ENCODE measurements at places on chromosomes 3 and 15.

DNA sequence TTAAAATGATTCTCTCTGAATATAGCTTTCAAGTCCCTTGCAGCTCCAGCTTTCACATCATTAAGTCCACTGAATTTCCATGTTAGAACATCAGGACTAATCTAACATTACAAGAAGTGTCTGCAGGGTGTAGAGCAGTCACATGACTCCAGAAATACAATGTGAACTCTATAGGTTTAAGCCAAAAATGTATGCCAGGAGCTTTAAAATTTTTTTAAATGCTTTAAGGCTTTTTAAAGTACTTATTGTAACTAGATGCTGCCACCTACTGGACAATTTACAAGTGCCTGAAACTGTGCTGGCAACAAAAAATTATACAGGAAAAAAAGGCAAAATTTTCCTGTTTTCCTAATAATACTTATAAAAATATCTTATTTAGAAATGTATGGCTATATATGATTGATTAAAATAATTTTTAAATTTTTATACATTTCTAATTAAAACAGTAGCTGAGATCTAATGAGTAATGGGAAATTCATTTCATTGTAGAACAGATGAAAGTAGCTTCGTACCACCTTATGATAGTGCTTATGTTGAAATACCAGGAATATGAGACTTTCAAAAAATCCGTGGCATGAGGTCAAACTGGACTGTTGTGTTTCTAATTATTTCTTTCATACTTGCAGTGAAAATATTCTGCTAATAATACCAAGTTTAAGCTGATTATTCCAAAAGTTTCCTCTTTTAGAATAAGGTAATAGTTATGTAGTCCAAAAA is 25.7 kb downstream of the FSIP1 start:
- no peak for DNase-seq

DNA sequence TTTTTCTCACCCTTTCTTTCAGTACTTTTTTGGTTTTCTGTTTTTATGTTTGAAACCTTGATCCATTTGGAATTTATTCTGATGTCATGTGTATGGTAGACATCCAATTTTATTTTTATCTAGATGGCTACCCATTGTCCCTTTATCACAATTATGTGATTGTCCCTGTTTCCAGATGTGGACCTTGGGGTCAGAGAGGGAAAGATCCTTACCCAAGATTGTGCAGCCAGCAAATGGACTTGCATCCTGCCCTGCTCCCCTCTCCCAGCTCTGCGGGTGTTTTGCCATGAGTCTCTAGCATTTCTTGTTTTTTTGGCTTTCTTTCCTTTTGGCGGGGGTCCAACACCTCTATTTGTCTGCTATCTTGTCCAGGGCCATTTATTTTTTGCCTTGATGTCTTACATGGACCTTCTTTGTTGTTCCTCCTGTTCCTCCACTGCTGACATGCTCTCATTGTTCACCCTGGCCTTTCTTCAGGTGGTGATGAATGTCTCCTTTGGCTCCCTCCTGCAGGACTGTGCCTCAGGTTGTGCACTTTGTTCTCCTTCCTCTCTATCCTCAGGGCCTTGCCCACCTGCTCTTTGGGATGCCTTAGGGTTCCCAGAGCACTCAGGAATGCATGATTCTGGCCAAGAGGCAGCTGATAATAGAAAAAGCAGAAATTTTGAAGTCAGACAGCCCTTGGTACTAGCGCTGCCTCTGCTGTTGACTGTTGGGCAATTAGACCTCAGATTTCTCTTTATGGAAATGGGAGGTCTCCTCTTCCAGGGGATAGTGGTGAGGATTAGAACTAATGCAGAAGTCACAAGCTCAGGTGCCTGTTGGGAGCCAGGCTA is 84.3 kb downstream of the EEFSEC start:
- DNase-seq = no peak

GRCh38 chr3:30075514-30075913 is 530.9 kb upstream of the TGFBR2 start:
- no peak for DNase-seq

DNA sequence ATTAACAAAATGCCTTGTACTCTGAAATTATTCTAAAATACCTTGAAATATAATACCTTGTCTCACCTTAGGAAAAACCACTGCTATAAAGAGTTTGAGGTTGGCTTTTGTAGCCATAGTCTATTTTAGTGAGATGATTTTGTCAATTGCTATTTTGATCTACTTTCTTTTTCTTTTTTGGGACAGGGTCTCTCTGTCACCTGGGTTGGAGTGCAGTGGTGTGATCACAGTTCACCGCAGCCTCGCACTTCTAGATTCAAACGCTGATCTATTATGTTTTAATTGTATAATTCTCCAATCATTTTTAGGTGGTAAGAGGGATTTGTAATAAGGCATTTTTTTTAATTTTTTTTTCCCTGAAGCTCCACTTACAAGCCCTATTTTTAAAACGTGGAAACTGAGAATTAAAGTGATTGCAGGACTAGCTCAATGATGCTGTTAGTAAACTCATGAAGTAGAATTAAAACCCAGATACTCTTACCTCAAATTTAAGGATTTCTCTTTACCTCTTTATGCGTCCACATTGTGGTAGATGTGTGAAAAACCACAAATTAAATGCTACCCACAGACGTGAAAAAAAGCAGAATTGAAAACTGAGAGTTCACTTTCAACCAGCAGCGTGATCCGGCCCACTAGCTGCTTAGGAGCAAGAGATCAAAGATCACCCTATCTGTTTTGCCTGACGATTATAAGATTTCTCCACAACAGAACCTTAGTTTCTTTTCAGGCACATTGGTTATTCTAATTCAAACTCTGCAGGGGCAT is 384.2 kb downstream of the CGGBP1 start:
- DNase-seq = no peak

GRCh38 chr15:62894322-62895085 is 148.0 kb upstream of the TPM1 start:
- DNase-seq = no peak

- DNase-seq = no peak
Observed at GRCh38 chr15:34754674-34755418, at the start of gene GJD2. GJD2 (minus strand) TSS chr15:34754998; CDS start chr15:34754488, 510 bp downstream.

GRCh38 chr3:81443958-81444357 is 317.5 kb downstream of the GBE1 start:
- DNase-seq = no peak

DNA sequence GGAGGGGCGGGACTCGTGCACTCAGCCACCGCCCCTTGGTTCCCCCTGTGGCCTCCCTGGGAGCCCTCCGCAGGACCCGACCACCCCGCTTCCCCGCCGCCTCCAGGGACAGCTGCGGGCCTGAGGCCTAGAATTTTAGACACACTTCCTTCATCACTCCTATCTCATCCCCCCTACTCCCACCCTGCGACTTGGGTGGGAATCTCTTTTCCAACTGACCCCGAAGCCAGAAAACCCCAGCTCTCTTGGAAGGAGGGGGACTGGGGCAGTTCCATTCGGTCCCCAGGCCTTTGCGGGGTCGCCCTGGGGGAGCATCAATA is 289 bp upstream of the TFDP2 start:
- no peak for DNase-seq

DNA sequence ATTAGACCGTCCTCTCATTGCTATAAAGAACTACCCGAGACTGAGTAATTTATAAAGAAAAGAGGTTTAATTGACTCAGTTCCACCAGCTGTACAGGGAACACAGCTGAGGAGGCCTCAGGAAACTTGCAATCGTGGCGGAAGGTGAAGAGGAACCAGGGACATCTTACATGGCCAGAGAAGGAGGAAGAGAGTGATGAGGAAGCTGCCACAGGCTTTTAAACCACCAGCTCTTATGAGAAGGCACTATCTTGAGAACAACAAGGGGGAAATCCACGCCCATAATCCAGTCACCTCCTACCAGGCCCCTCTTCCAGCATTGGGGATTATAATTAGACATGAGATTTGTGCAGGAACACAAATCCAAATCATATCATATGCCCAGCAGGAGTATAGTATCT is 138.5 kb downstream of the ALCAM start:
- no peak for DNase-seq

GRCh38 chr3:50930371-50931208 is 255.9 kb downstream of the DOCK3 start:
- no peak for DNase-seq

DNA sequence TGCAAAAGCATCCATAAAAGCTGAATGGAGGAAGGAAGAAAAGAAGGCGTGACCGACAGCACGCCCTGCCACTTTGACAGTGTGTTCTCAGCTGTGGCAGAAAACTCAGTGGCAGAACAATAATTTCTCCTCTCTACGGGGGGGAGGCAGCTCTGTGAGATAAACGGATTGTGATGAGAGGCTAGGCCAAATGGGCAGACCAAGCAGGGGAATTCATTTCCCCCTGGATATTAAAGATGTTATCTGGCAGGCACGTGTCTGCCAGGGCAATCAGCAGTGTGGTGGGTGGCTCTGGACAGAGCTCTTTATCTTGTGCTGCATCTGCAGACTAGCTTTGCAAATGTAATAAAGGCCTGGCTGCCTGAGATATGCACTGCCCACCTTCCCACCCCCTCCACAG is 1.9 kb upstream of the RMDN3 start:
- no peak for DNase-seq

- no peak for DNase-seq
Observed at GRCh38 chr15:48102167-48102566, 18.6 kb upstream of the SLC24A5 start.

DNA sequence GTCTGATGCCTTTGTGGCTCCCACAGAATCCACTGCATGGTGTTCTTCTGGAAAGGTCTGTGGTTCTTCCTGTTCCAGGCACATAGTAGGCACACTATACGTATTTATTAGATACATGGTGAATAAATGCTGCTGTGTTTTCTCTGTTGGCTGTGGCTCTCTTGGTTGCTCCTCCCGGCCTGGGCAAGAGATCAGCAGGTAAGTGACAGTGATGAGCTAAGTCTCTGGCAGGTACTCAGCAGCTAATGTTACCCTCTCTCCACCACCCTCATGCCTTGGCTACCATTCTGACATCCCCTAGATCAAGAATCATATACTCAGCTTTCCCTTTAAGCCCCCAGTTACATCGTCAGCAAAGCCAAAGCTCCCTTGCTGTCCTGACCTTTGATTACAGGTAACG is 8.4 kb downstream of the SV2B start:
- DNase-seq = no peak

DNA sequence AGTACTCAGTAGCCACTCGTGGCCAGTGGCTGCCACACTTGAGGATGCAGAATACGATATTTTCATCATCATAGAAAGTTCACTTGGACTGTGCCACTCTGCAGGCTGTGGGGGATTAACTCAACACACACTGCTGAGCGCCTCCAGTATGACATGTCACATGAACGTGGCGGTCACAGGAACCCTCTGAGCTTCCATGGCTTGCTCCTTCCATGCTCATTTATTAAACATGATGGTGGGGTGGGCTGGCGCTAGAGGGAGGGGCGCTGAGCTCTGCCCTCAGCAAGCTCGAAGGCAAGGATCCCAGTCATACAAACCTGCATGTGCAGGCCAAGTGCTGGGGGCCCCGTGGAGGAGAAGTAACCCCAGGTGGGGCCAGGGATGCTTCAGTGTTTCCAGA is 85.5 kb downstream of the WNT7A start:
- no peak for DNase-seq

GRCh38 chr3:43248185-43248583 is 38.2 kb upstream of the SNRK start:
- DNase-seq = no peak

DNA sequence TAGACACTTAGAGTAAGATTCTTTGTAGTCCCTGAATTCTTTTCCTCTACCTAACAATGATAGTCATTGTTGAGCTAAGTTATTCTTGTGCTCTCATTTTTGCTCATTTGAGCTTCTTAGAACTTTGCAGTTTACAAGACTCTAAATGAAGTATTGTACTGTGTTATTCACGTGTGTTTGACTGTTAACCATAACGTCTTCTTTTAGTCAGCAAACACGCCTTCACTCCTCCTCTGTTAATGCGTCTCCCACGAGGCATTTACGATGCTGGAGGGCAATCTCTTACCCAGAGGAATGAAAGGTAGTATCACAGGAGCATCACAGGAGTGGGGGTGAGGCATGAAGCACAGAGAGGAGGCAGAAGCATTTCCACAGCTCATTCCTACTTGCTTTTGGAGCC is 14.8 kb upstream of the P2RY14 start:
- DNase-seq = no peak

DNA sequence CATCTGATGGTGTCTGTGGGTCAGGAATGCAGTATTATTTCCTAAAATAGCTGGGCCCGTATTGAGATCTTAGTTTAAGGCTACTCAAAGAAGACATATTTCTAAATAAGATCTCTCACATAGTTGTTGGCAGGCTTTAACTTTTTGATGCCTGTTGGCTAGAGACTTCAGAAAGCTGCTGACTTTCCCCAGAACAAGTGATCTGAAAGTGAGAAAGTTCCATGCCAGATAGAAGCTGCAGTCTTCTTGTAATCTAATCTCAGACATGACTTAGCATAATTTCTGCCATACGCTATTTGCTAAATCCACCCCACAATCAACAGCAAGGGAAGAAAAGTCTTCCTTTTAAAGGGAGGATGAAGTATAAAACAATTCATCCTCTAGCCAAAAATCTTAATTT is 867.1 kb downstream of the IGSF11 start:
- no peak for DNase-seq

- DNase-seq = no peak
Observed at GRCh38 chr3:107130089-107130700, 247.0 kb upstream of the CCDC54 start.

GRCh38 chr15:81752546-81752942 is 293.3 kb downstream of the MEX3B start:
- DNase-seq = no peak

DNA sequence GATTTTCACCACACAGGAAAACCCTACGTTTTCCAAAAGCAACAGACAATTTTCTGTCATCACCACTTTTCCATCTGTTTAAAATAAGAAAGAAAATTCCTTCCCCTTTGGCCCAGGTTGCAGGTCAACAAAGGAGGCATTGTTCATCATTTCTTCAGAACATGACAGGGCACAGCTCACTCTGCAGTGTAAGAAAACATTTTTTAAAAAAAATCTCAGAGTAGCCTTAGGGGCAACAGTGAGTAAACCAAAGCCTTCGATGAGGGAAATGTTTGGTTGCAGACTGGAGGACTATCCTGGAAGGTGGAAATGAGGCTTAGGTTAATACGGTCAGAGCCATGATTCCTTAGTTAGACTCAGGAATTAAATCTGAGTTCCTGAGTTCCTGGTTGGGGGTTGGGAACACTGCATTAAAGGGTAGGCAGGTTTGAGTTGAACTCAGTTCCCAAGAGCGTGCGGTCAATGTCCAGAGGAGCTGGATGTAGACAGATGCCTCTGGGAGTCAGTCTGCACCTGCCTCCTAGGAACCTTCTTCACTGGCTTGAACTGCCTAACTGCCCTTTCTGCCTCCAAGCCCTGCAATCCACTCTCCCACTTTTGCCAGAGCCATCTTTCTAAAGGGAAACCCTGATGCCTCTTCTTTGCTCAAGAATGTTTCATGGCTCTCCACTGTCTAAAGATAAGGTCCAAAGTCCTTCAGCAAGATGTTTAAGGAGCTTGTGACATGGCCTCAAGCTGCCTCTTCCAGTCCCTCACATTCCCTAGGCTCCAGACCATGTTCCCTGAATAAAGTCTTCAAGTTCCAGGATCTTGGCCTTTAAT is 3.3 kb upstream of the HES1 start:
- no peak for DNase-seq

- peak; percentile 4 for DNase-seq
Observed at GRCh38 chr15:40844696-40845030, 815 bp downstream of the SPINT1 start.

Measured in stimulated activated CD8-positive, alpha-beta memory T cell treated with anti-CD3 and anti-CD28 coated beads, Interleukin-7, amount 100 ng/mL, for 1 hour (primary cell).